ENCODE measurements at places on chromosomes 1 and 21.
A peak's percentile ranks its signal among the peaks of the same experiment; 100 is the strongest.

- DNase-seq, result no peak
These were observed 1173.6 kb downstream of the KCNT2 start for GRCh38 chr1:195434566-195435203.

DNA sequence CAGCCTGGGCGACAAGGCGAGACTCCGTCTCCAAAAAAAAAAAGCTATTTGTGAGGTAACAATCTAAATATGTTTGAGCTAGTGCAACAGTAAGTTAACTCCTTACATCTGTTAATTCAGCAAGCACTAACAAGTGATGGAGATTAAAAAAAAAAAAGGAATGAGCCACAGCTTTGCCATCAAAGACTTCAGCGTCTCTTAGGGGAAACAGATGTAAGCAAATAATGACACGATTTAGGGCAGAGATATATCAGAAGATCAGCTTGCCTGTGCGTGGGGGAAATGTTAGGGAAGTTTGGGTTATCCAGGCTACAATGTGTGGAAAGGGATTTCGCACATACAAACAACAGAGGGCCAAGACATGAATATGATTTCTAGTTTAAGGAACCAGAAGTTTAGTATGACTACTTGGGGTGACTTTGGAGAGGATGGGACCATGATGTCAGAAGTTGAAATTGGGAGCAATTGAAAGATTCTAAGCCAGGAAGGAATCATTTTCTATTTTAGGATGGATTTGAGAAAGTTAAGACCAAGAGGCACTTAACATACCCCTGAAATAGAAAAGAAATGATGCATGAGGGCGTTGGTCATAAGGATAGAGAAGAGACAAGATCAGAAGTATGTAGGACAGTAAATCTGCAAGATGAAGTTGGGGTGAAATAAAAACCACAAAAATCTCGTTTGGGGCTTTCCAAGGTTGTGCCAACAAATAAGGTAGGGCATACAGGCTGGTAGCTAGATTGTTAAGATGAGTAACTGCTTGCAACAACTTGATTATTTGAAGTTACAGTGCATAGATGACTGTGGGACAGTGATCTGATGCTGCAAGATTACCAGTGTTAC lies 2.4 kb upstream of the BRWD1 start:
- DNase-seq, result no peak

DNA sequence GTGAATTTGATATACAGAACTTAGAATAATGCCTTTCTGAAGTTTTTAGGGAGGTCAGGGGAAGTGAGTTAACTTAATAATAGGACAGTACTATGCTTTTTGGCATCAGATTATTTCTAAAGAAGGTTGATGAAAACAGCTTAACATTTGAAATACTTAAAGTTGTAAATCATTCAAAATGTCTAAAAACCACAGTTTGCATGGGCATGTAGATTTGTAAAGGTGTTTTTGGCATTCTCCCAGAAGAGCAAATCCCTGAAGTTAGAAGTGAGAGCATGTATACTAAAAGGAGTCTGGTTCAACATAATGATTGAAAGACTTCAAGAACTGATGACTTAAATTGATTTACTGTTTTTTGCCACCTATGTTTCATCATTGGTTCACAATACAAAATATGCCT lies 6.7 kb downstream of the DR1 start:
- no peak for DNase-seq

DNA sequence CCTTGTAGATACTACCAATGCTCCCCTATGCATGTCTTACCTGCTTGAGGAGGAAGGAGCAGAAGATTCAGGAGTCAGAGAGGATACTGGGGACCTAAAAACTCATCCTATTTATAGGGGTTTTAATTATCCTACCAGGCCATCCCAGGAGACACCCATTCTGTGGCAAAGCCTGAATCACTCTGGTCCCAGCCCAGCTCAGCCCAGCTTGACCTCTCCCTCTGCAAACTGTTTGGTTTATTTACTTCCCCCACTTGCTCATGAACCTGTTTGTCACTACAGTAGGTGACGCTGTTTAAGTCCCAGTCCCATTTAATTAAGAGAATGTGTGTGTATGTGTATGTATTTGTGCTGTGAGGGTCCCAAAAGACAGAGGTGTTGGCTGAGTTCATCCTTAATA lies at the start of gene RPTN:
RPTN (minus strand) TSS at position 85 of the 400 bp plus-strand sequence. CDS start 1,339 bp downstream, outside the sequence.
- no peak for DNase-seq

DNA sequence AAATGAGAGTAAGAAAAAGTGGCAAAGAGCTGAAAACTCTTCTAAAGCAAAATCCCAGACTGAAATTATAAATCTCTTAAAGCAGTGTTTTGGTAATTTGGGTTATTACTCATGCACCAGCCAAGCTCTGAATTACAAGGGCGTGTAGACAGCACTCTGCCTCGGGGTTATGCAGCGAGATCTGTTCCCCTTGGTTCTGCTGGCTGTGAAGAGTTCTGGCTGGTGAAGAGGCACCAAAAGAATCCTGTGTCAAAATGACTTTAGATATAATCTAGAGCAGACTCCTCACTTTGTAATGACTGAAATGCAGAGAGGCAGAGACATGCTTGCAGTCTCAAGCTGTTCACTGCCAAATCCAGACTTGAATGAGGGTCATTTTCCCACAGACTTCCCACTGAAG lies 461.8 kb upstream of the CXADR start:
- no peak for DNase-seq

- no peak for DNase-seq
These were observed 121.6 kb upstream of the IRF2BP2 start for GRCh38 chr1:234731569-234732085.

DNA sequence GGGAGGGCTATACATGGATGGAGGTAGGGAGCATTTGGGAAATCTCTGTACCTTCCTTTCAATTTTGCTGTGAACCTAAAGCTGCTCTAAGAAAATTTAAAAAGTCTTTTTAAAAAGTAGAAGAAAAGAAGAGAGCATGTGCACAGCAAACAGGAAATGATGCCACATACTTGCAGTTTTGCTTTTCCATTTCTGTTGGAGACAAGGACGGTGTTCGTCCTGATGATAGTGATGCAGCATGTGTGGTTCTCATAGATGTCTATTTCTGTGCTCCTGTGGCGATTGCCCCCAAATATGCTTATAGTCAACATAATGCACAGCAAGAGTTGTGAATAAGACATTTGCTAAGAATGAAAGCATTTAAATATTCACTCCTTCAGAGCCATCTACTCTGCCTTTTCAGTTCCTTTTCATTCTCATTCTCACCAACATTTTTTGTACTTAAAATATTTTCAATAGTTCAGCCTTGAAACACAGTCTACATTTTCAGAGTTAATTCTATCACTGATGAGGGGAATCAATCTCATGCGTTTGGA lies 66.6 kb downstream of the LRRC8C start:
- DNase-seq, result no peak

DNA sequence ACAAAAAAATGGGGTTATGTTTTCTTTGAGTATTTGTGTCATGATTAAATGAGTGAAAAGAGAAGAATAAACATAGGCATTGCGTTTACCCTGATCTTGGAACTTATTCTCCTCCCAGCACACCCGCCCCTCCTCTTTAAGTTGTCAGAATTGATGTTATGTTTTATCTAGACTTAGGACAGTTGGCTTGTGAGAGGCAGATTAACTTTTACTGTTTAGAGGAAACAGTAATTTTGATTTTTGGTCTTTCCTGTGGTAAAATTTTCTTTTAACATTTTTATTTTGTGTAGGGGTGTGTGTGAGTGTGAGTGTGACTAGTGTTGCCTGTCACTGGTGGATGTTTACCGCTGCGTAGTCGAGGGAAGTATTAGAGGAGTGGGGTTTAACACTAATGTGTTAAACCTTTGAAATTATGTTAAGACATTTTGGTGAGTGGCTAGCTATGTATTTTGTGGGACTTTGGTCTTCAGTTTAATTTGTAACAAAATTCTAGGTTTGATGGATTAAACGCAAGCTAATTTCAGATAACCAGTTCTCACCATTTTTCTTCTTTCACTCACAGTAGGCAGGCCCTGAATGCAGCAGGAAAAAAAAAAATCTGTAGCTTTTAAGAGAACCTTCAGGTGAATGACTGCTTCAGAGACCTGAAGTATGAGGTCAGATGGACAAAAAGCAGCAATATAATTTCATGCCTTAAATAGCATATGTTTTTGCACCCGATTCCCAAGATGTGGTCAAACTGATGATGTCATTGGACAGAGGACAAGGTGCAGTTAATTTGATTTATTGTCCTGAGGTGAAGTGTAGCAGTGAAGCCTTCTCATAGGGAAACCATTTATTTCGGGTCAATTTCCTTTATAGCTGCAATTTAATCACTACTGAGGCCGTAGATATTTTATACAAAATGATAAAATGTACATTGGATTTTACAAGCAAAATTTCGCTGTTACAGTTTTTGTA lies 2.7 kb downstream of the POU2F1 start:
- no peak for DNase-seq

GRCh38 chr1:202210385-202210784 lies 16.8 kb downstream of the LGR6 start:
- no peak for DNase-seq

GRCh38 chr1:224170748-224171478 lies 12.1 kb upstream of the DEGS1 start:
- DNase-seq, result no peak

DNA sequence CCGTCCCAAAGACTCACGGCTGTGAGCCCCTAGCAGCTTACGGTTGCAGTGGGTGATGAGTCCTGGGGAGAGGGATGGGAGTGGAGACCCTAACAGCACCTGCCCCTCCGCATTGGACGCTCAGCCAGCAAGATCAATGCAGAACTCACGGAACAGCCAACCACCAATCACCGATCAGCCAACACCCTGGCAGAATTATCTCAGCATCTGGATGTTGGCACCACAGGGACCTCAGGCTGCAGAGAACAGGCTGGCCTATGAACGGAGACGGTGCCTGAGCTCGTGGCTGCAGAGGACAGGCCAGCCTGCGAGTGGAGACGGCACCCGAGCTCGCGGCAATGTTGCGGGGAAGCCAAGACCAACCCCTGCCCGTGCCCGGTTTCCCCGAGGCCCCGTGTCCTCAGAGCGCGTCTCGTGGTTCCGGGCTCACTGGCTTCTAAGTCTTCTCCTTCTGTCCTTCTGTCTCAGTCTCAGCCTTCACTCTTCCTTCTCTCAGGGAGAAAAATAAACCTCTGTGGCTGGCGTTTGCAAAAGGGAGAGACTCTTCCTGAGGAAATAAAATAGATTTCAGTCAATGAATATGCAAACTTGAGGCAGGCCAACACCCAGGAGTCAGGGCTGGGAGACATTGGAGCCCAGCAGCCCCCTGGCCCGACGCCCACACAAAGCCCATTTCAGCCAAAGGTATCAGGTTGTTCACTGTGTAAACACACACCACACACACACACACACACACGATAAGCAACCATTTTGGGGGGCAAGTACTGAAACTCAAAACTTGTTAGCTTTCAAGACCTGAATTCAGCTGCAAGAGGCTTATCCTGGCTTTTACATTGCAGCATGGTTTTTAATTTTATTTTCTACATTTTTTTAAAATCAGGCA lies 67.8 kb downstream of the SIK1 start:
- no peak for DNase-seq

GRCh38 chr1:145927916-145928643 lies 796 bp upstream of the RBM8A start:
- no peak for DNase-seq

- DNase-seq, result no peak
These were observed 82.6 kb downstream of the ATF6 start for GRCh38 chr1:161848676-161849075.

- no peak for DNase-seq
These were observed 152.2 kb downstream of the SIPA1L2 start for GRCh38 chr1:232477728-232478127.

DNA sequence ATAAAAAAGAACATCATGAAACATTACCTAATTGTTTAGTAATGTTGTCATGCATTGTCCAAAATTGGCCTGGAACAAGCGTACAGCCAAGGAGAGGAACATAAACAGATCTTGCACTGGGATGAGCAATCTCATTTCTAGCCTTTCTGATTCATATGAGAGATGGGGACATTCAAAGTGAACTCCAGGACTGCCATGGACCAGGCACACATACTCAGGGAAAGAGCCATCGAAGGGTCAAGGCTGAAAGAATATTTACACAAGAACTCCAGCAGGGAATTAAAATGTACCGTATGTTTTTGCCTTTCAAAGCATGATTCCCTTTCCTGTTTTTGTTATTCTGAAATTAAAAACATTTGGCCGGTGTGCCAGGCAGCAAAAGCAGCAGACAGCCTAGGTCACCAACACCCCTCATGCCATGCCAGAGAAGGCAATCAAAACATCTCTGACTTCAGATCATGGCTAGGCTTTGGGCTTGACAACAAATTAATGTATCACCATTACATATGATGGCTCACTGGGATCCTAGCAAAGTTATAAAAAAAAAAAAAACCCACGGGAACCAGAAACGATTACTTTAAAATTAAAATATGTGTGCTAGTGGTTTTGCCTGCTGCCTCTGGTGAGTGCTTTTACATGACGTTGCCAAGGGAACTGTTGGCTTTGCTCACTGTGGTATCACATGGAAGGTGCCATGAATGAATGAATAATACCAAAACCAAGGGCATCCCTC lies 159.8 kb downstream of the TGFBR3 start:
- no peak for DNase-seq

GRCh38 chr21:42307106-42307505 lies 8.1 kb downstream of the TFF3 start:
- DNase-seq, result no peak

DNA sequence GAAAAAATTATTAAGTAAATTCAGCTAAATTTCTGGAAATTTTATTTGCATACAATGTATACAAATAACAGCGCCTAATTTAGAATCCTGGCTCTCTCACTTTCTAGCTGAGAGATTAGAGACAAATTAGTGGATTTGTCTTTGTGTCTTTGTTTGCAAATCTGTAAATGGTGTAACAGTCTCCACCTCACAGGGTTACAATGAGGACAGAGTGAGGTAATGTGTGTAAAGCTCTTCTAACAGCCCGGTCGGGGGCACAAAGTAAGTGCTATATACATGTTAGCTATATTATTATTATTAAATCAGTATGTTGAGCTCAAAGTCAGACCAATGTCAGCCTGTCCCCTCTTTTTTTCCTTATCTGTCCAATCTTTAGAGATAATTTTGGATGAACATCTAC lies 5.0 kb upstream of the ADAMTSL4 start:
- no peak for DNase-seq

DNA sequence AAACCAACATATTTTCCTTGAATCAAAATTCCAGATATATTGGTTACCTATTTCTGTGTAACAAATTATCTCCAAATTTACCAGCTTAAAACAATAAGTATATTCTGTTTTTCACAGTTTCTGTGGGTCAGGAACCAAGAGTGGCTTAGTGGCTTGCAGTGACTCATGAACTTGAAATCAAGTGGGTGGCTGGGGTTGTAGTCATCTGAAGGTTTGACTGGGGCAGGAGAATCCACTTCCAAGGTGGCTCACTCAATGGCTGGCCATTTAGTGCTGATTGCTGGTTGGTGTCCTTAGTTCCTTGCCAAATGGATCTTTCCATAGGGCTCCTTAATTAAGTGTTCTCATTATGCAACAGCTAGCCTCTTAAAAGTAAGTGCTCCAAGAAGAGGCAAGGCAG lies 43.8 kb downstream of the ALG14 start:
- no peak for DNase-seq

DNA sequence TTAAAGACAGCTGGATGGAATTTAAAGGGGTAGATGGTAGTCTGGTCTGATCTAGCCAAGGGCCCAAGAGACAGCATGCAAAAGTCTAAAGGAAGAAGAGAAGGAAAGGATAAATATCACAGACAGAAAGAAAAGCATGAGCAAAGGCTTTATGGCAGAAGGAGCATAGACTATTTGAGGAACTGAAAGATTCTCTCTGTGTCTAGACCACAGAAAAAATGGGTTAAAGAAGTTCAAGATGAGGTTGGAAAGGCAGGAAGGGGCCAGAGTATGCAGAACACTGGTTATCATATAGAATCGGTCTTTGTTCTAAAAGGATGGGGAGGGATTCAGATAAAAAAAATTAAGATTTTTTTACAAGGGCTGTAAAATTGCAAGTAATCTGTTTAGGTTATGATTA lies 136.8 kb upstream of the SGIP1 start:
- DNase-seq, result no peak

- peak; percentile 32 for DNase-seq
These were observed 6.6 kb upstream of the PEX19 start for GRCh38 chr1:160291248-160292220.
